ENCODE measurements at places on chromosomes 5 and 9. TPM values are rescaled to one million over a fixed set of nuclear protein-coding genes. Genes with fewer than 3 reads are reported as not detected.
A peak's percentile ranks its signal among the peaks of the same experiment; 100 is the strongest.

GRCh38 chr5:139287890-139288635, 5.5 kb upstream of the MATR3 start:
- no peak overlapping the region for H3K4me3 ChIP-seq
- no peak for DNase-seq
- no peaks in the 10 kb centered on the region for H3K4me1 ChIP-seq
- no peak overlapping the region for H3K27ac ChIP-seq
- H3K27me3 ChIP-seq = no peaks in the 10 kb centered on the region
- no peaks in the 10 kb centered on the region for H3K36me3 ChIP-seq

Gene SPAAR
- total RNA-seq = 13.4 TPM

DNA sequence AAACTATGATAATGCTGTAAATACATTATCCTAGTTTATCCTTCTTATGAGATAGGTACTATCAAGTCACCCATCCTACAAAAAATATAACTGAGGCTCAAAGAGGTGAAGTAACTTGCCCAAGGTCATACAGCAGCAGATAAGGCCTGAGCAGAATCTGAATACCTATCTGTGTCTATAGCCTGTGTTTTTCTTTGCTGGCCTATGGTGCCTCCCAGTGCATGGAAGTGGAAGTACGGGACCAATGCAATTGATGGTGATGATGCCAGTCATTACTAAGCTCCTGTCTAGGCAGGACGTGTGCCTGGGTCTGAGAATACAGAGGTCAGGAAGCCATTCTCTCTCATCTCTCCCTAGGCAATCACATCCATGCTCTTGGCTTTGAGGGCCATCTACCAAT, 67.8 kb downstream of the FAT2 start:
- no peak overlapping the region for H3K4me3 ChIP-seq
- no peak overlapping the region for H3K27ac ChIP-seq
- DNase-seq = no peak
- H3K27me3 ChIP-seq = no peaks in the 10 kb centered on the region
- H3K36me3 ChIP-seq = no peaks in the 10 kb centered on the region
- H3K4me1 ChIP-seq = no peaks in the 10 kb centered on the region

- DNase-seq = no peak
- no peaks in the 10 kb centered on the region for H3K36me3 ChIP-seq
- no peaks in the 10 kb centered on the region for H3K27me3 ChIP-seq
- H3K4me3 ChIP-seq = no peak overlapping the region
- no peaks in the 10 kb centered on the region for H3K4me1 ChIP-seq
These were observed 18.0 kb downstream of the PRUNE2 start for GRCh38 chr9:76887951-76888350.

DNA sequence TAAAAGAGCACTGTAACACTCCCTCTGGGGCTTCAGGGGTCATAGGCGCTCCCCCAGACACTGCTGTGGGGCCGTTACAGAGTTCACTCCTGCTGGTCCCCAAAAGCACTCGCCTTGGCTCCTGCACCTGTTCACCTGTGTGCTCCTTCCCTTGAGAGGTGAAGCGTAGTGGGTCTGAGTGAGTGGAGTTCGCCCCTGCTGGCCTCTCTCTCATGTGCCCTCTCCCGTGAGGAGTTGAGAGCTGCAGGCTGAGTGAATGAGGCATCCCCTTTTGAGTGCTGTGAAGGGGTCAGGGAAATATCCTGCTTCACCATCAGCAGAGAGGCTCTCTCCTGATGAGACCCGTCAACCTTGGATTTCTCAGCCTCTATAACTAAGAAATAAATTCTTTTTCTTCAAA, 134.6 kb upstream of the TUT7 start:
- no peaks in the 10 kb centered on the region for H3K36me3 ChIP-seq
- no peaks in the 10 kb centered on the region for H3K27me3 ChIP-seq
- no peak overlapping the region for H3K27ac ChIP-seq
- no peaks in the 10 kb centered on the region for H3K4me1 ChIP-seq
- H3K4me3 ChIP-seq = no peak overlapping the region

- H3K27ac ChIP-seq = no peak overlapping the region
- no peaks in the 10 kb centered on the region for H3K4me1 ChIP-seq
- H3K36me3 ChIP-seq = no peaks in the 10 kb centered on the region
- H3K27me3 ChIP-seq = no peaks in the 10 kb centered on the region
- H3K4me3 ChIP-seq = no peak overlapping the region
These were observed 48.3 kb downstream of the ATPSCKMT start for GRCh38 chr5:10201223-10201868.

Gene PDE8B
- total RNA-seq = 4.9 TPM

Gene HTR4
- total RNA-seq = not detected

DNA sequence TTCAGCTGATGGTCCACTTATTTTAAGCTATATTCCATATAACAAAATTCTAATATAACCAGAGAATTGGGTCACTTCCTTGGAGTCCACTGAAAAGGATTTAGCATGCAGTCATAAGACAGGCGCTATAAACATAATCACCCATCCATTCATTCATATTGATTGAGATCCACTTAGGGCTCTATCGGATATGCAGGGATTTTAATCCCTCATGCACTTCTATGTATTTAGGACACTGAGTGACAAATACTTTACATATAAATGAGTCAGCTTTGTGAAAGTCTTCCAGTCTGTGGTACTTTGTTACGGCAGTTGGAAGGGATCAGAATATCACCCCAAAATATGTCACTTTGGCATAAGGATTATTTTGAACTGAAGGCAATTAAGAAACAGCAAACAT, 127.3 kb upstream of the ZNF608 start:
- no peak for DNase-seq
- no peak overlapping the region for H3K4me3 ChIP-seq

Gene HMMR
- total RNA-seq = 3.5 TPM

GRCh38 chr5:83209963-83210362, 132.6 kb downstream of the XRCC4 start:
- no peaks in the 10 kb centered on the region for H3K27me3 ChIP-seq
- no peaks in the 10 kb centered on the region for H3K4me1 ChIP-seq

- no peak overlapping the region for H3K27ac ChIP-seq
- peak overlapping the region; percentile 48 for H3K4me3 ChIP-seq
- no peaks in the 10 kb centered on the region for H3K4me1 ChIP-seq
- no peak for DNase-seq
These were observed 8.8 kb upstream of the GPRIN1 start for GRCh38 chr5:176618783-176619182.

DNA sequence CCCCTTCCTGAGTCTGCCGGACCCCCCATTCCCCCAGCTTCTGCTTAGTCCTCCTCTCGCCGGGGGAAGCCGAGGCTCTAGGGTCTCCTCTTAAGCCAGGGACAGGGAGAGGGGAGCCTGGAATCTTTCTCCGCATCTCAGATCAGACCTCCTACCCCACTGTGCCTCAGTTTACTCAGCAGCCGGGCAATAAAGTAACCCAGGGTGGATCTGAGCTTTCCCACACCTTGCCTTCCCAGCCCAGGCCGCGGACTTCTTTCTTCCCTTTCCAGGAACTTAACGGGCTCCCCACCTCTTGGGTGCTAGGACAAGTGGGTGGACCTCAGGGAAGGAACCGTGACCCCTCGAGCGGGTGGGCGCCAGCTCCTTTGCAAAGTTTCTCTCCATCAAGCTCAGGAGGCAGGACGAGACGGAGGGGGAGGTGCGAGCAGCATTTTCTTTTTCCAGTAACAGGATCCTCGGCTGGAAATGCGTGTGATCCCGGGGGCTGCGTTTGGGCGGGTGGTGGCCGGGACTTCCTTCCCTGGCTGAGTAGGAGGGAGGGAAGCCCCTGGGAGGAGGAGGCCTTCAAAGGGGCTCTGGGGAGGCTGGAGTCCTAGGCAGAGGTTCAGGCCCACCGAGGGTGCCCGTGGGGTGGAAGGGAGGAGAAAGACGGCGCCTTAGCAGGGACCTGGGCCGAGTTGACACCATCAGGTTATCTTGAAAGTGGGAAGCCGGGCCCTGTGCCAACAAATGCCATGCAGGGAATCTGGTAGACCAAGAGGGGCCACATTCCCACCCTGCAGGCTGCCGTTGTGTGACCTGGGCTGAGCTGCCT, 795 bp downstream of the DAB2IP start:
- DNase-seq = no peak
- peak overlapping the region; percentile 68 for H3K27ac ChIP-seq
- H3K27me3 ChIP-seq = no peaks in the 10 kb centered on the region

DNA sequence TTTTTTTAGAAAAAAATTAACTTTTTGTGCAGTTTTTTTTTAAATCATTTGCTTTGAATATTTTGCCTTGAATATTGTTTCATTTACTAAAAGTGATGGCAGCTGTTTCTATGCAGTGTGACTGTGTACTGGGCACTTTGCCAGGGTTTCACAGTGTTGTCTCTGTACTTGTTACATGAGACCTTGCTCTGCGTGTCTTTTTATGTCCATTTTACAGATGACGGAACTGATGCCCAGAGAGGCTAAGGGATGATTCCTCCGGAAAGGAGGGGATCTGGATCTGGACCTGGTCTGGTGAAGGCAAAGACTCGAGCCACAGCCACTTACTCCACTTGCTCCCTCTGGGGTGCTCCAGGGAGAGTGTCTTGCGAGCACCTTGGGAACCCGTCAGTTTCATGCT, 124.8 kb upstream of the PTCH1 start:
- no peak for DNase-seq
- H3K4me1 ChIP-seq = no peaks in the 10 kb centered on the region
- no peaks in the 10 kb centered on the region for H3K36me3 ChIP-seq
- no peak overlapping the region for H3K4me3 ChIP-seq
- H3K27ac ChIP-seq = no peak overlapping the region
- no peaks in the 10 kb centered on the region for H3K27me3 ChIP-seq

DNA sequence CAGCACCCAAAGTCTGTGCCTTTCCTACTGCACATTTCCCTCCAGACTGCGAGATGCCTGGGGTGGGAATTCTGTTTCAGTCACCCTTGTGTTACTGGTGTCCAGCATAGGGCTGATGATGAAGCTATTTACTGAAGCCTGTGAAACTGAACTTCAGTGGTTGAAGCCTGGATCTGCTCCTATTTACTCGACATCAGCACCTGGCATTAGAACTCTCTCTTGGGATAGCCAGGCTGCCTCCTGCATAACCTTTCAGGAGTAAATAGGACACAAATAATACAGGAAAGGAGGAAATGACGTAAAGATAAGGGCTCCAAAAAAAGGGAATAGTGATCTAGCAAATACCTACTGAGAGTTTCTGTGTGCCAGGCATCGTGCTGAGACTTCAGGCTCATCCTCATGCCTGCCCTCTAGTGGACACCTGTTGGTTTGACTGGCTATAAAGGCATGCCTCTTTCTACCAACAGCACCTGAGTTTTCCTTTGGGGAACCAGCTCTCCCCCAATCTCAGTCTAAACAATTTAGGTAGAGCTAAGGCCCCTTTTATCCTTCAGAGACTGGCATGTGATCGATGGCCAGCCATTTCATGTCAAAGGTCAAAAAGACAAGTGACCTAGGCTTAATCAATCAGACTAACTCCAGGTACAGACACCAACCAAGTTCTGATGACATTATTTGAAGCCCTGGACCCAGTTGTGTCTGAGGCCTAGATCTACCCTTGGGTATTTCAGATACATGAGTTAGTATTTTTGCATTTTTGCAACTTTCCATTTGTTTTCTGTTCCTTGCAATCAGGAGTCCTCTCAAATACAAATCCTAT, 192.1 kb upstream of the TRIM32 start:
- no peaks in the 10 kb centered on the region for H3K4me1 ChIP-seq
- no peak overlapping the region for H3K27ac ChIP-seq
- DNase-seq = no peak

DNA sequence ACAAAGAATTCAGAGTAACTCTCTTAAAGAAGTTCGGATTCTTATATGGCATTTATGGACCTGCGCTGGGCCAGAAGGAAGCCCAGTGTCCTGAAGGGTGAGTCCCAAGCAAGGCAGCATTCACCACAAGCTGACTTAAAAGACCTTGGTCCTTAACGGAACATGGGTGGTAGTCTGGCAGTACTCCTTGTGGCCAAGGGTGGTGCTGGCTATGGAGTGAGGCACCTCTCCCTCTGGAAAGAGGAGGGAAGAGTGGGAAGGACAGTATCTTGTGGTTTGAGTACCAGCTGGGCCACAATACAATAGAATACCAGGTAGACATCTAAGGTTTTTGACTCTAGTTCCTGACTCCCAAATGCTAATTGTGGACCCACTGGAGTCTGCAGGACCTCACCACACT, 425.7 kb upstream of the CYLC2 start:
- H3K4me3 ChIP-seq = no peak overlapping the region
- H3K27me3 ChIP-seq = no peaks in the 10 kb centered on the region
- no peaks in the 10 kb centered on the region for H3K36me3 ChIP-seq
- no peaks in the 10 kb centered on the region for H3K4me1 ChIP-seq

GRCh38 chr5:1723957-1724821, 75.4 kb downstream of the MRPL36 start:
- peaks cover 10% of the 10 kb centered on the region for H3K27me3 ChIP-seq
- no peak overlapping the region for H3K27ac ChIP-seq
- H3K4me1 ChIP-seq = no peaks in the 10 kb centered on the region
- DNase-seq = no peak
- no peaks in the 10 kb centered on the region for H3K36me3 ChIP-seq

Gene CXXC5
- 66.9 TPM for total RNA-seq

DNA sequence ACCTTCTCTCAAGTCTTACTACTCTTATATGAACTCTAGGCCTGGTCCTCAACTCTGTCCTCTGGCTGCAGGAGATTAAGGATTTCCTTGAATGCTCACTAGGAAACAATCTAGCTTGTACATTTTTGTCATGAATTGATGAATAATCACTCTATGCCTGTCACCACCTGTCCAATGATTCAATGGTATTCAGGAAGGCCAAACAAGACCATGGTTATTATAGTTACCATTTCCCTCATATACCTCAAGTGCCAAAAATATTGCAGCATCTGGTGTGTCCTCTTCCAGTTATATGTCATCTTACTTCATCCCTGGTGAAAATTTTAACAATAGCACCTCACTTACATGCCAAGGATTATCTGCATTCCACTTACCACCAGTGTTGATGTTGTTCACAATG, 179.0 kb upstream of the MOCS2 start:
- H3K27ac ChIP-seq = no peak overlapping the region
- no peaks in the 10 kb centered on the region for H3K36me3 ChIP-seq
- no peak overlapping the region for H3K4me3 ChIP-seq
- no peak for DNase-seq
- H3K27me3 ChIP-seq = no peaks in the 10 kb centered on the region

DNA sequence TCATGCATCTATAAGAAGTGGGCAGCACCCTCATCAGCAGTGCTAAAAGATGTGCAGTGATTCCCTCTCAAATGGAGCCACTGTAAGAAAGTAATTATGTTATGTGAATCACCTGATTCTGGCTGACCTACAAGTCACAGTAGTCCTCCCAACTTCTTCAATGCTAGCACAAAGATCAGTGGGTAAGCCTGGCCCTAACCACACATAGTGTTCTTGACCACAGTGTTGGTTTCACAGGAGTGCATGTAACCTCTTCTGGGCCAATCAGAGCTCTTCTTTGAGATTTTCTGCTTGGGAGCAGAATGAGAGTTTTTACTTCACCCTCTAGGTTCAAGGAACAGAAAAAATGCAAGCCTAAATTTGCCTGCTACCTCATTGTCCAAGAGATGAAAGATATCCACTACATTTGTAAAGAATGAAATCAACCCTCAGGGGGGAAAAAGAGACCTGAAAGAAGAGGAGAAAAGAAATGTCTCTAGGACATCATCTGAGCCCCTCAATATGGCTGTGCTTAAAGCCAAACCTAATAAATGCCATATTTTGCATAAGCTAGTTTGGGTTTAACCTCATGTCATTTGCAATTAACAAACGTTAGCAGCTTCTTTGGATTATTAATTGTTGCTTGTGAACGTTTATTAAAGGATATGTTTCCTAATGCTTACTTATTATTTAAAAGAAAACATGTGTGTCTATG, 65.3 kb upstream of the ADRB2 start:
- no peaks in the 10 kb centered on the region for H3K27me3 ChIP-seq
- no peaks in the 10 kb centered on the region for H3K4me1 ChIP-seq
- H3K27ac ChIP-seq = no peak overlapping the region
- H3K4me3 ChIP-seq = no peak overlapping the region

Gene CNTNAP3B
- total RNA-seq = 46.7 TPM

Gene GLDC
- total RNA-seq = 0.16 TPM

- no peak overlapping the region for H3K4me3 ChIP-seq
- no peaks in the 10 kb centered on the region for H3K27me3 ChIP-seq
- H3K4me1 ChIP-seq = no peaks in the 10 kb centered on the region
- no peak overlapping the region for H3K27ac ChIP-seq
These were observed 8.9 kb upstream of the LNPEP start for GRCh38 chr5:96927008-96927407.
